ENCODE measurements at places on chromosomes 16 and 17.

- no peak for DNase-seq
Observed at GRCh38 chr17:45977976-45978626, 20.9 kb upstream of the STH start.

GRCh38 chr16:77917971-77918370 lies 104.4 kb upstream of the CLEC3A start:
- DNase-seq: no peak

- DNase-seq: no peak
Observed at GRCh38 chr16:58236831-58237230, 38.9 kb upstream of the CSNK2A2 start.

- no peak for DNase-seq
Observed at GRCh38 chr17:81489998-81490992, 22.3 kb downstream of the ACTG1 start.

GRCh38 chr17:39579318-39580081 lies 28.2 kb downstream of the NEUROD2 start:
- no peak for DNase-seq

DNA sequence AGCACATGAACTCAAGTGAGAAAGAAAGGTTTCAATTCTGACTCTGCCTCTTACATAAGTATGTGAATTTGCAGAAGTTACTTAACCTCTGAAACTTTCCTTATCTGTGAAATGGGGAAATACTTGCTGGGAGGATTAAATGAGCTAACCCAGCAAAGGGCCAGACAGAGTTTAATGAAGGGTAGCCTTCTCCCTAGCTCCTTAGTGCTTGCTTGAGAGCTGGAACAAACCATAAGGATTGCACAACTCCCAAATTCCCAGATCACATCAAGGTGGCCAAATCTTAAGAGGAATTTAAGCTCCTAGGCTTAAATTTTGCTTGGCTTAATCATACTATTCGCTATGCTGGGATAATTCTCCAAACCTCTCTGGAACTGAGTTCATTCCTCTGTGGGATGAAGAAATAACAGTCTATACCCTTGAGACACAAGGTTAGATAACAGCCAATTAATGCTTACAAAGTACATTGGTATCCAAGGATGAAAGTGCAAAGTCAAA lies 11.8 kb upstream of the WSB1 start:
- no peak for DNase-seq

DNA sequence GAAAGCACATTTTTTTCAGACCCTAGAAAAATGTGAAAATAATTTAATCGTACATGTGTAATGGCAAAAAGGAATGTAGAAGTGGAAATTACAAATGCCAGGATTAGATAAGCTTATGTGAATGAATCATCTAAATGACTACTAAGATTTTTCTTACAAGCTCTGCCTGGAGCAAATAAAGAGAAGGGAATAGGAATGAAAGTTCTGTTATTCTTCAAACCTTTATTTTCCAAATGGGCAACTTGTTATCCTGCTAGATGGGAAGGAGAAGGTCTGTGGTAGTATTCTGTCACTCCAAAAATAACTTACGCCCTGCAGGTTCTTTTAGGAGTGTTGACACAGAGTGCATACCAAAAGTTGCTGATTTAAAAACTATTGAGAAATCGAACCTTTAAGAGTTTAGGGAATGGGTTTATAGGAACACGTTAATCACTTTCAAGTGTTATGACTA lies 9.7 kb downstream of the CTCF start:
- DNase-seq: no peak

DNA sequence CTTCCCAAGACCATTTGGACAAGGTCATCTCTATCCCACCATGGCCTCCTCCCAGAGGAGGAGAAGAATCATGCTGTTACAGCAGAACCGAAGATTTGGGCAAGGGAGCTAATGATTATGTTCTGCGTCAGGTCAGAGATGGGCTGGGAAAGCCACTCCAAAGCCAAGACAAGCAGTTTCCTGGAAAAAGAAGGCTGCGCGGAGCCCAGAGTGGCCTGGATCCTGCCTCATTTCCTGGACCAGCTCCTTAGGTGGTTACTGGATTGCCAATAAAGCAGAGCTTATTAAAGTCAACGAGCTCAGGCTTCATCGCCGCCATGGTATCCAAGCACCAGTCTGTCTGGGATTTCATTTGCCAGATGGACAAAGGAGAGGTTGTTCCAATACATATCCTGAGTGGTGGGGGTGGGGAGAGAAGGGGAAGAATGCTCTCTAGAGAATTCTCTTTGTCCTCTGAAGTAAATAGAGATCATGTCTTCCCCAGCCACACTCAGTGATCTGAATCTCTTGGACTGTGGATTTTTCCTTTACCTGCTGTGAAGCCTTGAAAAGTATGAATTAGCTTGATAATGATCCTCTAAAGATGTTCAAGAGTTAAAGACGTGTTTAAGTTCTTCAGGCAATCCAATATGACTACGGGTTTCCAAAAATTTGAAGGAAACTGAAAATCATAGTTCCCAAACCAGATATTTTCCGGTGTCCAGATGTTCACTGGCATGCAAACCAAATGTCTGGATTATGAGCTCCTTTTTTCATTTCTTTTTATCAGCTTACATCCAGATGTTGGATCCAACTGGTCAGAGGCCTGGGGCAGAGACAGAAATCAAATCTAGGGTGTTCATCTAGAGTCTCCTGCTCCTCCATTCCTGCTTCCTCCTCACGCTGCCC lies 17.7 kb downstream of the PRAC1 start:
- DNase-seq: no peak

- DNase-seq: no peak
Observed at GRCh38 chr17:28193241-28193640, 125.8 kb upstream of the TMEM97 start.

DNA sequence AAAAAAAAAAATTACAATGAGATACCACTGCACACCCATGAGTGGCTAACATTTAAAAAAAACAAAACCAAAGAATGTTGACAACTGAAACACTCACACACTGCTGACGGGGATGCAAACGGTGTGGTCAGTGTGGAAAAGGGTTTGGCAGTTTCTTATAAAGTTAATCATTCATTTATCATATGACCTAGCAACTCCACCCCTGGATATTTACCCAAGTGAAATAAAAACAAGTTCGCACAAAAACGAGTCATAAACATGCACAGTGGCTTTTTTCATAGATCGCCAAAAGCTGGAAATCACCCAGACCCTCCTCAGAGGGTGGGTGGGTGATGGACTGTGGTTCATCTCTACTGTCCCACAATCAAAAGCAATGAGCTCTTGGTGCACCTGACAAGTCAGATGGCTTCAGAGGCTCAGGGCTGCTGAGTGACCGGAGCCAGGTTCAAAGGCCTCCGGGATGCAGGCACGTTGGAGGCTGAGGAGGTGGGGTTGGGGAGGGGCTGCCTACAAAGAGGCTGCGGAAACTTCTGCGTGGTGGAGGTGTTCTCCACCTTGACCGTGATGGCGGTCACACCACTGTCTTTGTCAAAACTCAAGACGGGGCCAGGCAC lies 14.2 kb downstream of the RAB40B start:
- no peak for DNase-seq

DNA sequence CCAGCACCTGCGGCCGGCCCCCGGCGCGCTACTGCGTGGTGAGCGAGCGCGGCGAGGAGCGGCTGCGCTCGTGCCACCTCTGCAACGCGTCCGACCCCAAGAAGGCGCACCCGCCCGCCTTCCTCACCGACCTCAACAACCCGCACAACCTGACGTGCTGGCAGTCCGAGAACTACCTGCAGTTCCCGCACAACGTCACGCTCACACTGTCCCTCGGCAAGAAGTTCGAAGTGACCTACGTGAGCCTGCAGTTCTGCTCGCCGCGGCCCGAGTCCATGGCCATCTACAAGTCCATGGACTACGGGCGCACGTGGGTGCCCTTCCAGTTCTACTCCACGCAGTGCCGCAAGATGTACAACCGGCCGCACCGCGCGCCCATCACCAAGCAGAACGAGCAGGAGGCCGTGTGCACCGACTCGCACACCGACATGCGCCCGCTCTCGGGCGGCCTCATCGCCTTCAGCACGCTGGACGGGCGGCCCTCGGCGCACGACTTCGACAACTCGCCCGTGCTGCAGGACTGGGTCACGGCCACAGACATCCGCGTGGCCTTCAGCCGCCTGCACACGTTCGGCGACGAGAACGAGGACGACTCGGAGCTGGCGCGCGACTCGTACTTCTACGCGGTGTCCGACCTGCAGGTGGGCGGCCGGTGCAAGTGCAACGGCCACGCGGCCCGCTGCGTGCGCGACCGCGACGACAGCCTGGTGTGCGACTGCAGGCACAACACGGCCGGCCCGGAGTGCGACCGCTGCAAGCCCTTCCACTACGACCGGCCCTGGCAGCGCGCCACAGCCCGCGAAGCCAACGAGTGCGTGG lies 1.5 kb downstream of the NTN1 start:
- DNase-seq: no peak

GRCh38 chr16:11768849-11769248 lies 26.2 kb upstream of the TXNDC11 start:
- DNase-seq: no peak

DNA sequence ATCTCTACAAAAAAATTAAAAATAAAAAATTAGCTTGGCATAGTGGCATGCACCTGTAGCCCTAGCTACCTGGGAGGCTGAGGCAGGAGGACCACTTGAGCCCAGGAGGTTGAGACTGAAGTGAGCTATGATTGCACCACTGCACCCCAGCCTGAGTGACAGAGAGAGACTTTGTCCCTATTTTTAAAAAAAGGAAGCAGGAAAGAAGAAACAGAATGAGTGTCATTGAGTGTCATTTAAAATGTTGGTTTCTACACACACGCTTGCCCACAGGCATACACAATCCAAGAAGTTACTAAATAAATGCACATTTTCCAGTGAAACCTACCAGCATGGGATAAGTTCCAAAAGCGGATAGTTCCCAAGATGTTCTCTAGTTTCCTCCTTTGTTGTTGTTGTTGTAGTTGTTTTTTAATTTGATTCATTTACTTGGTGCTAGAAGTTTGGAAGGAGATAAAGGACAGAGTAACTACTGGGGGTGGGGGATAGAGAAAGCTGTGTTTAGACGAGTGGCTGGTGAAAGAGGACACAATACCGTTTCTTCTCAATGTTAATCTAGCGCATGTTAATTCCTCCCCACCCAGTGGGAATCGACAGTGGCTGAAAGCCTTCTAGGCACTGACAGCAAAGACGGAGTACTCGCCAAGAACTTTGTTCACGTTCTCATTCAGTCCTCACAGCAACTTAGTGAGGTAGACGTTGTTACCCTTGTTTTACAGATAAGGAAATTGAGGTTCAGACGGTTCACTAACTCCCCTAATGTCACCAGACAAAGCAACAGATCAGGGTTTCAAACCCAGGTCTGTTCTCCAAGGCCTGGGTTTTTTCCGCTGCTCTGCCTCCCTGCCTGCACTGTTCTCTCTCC lies 17.3 kb downstream of the MRPS23 start:
- DNase-seq: no peak

GRCh38 chr16:3609895-3610697 lies 1.3 kb downstream of the SLX4 start:
- DNase-seq: no peak

GRCh38 chr16:81655469-81656162 lies 123.5 kb upstream of the PLCG2 start:
- DNase-seq: no peak

GRCh38 chr17:29903471-29903870 lies 26.6 kb downstream of the SSH2 start:
- no peak for DNase-seq

GRCh38 chr17:56142781-56143180 lies 10.5 kb upstream of the ANKFN1 start:
- DNase-seq: no peak

- no peak for DNase-seq
Observed at GRCh38 chr17:43531082-43531378, 15.1 kb downstream of the ETV4 start.

DNA sequence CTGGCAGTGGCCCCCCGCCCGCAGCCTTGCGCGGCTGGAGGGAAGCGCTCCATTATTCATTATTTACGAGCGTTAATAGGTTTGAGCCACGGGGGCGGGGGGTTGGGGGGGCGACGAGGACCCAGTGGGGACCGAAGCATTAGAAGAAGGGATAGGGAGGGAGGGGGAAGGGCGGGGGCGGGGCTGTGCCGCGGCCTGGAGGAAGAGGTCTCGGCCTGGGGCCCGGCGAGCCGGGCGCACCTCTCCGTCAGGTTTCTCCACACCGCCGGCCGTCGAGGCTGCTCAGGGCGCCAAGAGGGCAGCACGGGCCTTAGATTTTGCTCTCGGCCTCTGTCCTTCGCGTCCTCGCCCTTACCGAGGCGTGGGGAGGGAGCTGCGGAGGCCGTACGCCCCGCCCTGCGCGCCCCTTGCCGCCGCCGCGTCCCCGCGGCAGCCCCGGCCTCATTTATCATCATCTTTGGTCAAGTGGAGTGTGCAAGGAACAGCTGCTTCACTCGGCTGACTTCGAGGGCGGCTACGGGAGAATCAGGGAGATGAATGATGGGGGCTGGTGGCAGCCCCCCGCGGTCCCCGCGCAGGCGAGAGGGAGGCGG lies 54.2 kb downstream of the SREBF1 start:
- DNase-seq: no peak

GRCh38 chr16:25177831-25178688 lies 38.7 kb upstream of the AQP8 start:
- DNase-seq: no peak

DNA sequence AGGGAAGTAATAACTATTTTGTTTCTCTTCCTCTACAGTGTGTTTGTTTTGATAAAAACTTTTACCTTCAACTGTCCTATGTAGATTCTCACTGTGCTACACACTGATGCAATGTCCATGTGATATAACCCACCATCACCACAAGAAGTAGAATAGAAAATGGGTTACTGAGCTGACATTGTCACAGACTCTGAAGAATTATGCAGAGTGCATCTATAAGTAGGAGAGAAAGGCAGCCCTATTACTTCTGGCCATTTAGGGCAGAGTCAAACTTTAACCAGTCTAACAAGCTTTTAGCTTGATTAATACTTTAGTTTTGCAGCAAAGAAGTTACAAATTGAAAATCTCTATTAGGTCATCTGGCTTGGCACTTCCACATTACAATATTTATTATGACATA lies 354.0 kb upstream of the CDH8 start:
- no peak for DNase-seq

- DNase-seq: peak; percentile 33
Observed at GRCh38 chr17:32265192-32265923, at the start of gene RHBDL3. Gene RHBDL3, plus strand, starts transcription at chr17:32265832. Its CDS starts 358 bp downstream, at chr17:32266190.

DNA sequence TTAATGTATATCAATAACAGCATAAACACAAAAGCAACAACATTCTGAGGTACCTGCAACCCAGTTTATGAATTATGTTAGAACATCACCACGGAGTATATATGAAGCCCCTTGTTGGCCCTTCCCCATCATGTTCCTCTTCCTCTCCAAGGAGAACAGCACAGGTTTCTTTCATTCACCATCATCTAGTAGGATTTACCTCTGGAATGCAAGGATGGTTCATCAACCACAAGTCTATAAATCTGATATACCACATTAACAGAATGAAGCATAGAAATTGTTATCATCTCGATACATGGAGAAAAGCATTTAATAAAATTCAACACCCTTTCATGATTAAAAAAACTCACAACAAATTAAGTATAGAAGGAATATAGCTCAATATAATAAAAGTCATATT lies 6.2 kb upstream of the PRSS54 start:
- DNase-seq: no peak

All from activated CD8-positive, alpha-beta memory T cell treated with anti-CD3 and anti-CD28 coated beads, Interleukin-2, amount 50 U/mL, for 4 hours (primary cell).